ENCODE measurements at places on chromosomes 7 and 10.

DNA sequence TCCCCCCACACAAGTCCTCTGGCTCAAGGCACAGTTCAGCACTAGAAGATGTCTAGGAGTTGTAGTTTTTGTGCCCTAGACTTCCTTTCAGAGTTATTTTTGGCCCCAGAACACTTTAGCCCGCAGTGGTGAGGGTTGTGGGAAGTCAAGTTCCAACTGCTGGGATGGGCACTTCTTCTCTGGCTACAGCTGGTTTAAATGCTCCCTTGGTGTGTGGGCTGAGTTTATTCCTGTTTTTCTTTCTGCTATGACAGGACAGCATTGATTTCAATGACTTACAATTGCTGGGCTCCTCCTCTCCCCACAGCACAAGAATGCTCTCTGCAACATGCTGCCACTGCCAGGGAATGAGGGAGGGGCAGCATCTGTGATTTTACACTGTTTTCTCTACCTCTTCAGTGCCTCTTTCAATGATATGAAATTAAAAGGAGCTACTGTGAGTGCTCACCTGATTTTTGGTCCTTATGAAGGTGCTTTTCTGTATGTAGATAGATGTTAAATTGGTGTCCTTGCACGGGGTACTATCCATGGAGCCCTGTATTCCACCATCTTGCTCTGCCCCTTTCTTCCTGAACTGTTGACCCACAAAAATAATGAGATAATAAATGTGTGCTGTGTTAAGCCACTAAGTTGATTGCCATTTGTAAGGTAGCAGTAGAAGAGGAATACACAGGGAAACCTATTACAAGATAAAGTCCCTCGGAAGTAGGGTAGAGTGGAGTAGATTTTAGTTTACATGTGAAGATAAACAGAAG is 56.3 kb downstream of the SLC13A1 start:
- no peak for ATAC-seq

- ATAC-seq = no peak
Measured at GRCh38 chr10:43817368-43817767, 168.7 kb upstream of the ZNF32 start.

DNA sequence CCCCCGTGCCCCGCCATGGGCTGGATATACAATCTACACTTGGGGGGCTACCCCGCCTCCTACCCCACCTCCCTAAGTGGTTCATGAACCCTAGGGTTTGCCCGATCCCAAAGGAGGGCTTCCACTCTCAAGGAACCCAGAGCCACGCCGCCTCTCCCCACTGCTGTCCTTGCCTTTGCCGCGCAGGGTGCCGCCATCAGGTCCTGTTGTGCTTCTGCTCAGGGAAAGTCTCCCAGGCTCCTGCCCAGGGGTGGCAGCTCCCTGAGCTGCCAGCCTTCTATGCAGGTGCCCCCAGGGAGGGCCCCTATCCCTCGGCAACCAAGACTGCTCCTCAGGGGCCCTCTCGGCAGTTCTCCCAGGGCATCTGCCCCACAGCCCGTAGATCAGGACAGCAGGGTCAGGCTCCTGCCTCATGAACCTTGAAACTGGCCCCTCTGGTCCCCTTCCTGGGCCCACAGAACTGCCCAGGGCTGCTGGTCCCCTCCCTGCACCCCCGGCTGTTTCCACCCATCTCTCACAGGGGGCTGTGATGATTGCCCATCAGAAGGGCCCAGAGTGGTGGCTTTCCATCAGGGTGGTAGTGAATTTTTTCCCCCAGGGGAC is 13.0 kb upstream of the PCBD1 start:
- ATAC-seq = no peak

DNA sequence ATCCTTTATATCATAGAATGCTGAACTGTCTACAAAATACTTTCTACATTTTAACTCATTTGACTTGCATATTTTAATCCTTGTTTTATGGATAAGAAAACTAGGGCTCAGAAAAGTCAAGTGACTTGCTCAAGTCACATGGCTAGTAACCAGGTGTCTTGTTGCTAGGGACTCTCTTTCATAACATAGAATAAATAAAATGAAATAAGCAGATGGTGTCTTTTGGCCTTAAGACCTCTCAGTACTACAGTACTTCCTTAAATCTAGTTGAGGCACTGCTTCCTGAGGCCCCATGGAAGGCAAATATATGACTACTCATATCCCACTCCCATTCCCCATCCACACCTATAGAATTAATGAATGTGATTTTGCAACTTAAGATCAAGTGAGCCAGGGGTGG is 87.9 kb downstream of the CDK6 start:
- ATAC-seq = no peak

DNA sequence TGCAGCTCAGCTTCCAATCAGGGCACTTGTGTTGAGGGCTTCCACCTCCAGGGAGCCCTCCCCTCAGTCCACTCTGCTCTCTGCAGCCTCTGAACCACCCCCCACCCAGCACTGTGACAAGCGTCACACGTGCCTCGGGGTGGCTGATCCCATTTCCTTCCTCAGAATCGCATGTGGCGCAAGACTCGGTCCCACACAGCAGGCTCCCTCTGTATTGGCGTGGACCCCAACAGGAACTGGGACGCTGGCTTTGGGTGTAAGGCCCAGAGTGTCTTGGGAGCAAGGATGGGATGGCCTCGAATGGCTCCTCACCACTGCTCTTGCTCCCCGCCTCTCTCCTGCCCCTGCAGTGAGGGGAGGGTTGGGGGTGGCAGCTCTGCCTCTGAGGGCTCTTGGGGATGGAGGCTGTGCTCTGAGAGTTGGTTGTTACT is 4.1 kb downstream of the CPA1 start:
- no peak for ATAC-seq
